ENCODE measurements at places on chromosomes 16 and 17.

DNA sequence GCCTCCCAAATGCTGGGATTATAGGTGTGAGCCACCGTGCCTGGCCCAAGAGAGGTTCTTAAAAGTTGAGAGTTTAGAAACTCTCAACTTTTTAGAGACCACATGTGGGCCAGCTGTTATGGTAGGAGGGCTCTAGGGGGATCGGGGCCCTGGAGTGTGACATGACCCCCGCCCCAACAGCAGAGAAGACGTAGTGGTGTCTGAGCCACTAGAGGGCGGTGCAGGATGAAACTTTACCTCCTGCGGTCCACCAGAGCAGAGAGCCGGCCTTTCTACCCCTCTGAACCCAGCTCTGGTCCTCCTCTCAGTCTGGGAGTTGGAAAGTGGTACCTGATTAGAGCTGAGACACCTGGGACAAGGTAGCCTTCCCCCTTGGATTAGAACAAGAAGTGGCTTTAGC lies 7.4 kb downstream of the CDK5RAP3 start:
- DNase-seq: peak; percentile 23

GRCh38 chr17:17492085-17492484 lies 4.1 kb downstream of the RASD1 start:
- DNase-seq: no peak

DNA sequence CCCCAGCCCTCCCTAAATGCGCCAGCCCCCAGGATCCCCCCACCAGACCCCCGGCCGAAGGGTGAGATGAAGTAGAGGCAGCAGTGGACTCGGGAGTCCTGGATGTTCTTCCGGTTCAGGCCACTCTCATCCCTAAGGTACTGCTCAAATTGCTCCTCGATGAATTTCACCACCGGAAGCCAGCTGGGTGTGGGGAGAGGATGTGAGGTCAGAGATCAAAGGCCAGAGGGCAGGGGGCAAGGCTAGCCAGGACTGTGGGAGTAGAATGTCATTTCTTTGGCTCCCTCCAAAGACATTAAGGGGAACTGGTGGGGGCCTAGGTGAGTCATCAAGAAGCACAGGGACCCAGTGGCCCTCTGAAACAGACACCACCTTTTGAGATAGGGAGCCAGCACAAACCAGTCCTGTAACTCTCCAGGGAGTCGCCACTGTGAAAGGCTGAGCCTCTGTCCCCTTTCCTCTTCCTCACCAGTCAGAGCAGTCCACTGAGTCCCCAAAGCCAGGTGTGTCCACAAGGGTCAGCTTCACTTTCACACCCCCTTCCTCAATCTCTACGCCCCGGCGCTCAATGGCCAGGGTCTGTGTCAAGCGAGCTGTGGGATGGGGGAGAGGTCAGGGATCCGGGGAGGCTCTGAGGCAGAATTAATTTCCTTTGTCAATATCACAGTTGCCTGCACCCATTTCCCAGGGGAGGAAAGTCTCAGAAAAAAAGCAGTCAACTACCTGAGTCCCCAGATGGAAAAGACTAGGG lies 895 bp downstream of the SEPTIN1 start:
- DNase-seq: no peak

DNA sequence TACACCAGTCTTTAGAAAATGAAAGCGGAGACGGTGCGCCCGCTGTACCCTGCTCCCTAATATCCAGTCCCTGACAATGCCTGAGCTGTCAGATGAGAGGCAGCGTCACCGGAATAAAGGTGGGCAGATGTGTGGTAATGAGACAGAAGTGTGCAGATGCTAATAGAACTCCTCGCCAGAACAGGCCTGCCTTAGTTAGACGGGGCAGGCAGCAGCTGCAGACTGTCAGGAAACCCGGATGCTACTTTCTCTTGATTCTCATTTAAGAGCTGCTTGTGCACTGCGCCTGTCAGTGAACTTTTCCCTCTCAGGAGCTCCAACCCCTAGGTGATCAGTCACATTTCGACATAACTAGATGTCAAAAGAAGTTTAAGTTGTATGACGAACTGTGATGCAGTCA lies 221.8 kb upstream of the IRX3 start:
- DNase-seq: no peak

GRCh38 chr17:79630821-79631639 lies 20.2 kb upstream of the RBFOX3 start:
- no peak for DNase-seq

DNA sequence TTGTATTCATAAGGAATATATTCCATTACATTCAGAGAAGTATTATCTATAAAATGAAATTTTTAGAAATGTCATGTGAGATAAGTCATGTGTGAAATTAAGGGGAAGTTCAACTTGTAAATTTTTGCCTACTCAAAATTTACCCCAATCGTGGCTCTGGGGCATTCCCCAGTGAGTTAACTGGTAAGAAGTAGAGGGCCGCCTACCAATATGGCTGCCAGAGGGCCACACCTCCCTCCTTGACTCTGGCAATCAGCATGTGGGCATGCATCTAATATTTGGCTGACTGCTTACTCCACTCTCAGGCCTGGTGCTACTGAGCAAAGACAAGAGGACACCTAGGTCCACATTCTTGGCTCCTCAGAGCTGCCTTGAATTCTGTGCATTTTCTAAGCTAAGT lies 39.7 kb upstream of the CNTNAP4 start:
- no peak for DNase-seq

- DNase-seq: no peak
Observed at GRCh38 chr17:67239597-67239996, 5.4 kb downstream of the HELZ start.

- no peak for DNase-seq
Observed at GRCh38 chr17:61223725-61224124, 175.9 kb upstream of the TBX2 start.

DNA sequence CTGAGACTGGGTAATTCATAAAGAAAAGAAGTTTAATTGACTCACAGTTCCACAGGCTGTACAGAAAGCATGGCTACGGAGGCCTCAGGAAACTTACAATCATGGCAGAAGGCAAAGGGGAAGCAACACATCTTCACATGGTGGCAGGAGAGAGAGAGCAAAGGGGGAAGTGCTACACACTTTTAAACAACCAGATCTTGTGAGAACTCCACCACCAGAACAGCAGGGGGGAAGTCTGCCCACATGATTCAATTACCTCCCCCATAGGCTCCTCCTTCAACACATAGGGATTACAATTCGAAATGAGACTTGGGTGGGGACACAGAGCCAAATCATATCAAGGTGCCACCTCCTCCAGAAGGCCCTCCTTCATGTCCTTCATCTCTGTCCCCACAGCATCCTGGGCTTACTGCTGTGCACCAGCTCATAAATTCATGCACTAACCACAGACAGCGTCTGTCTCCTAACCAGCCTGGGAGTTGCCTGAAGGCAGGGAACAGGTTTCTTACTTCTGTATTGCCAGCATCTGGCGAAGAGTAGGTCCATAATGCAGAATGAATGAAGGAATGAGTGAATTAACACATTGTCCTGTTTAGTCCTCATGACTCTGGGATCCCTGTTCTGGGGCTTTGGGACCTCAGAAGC lies 74.4 kb downstream of the WSB1 start:
- DNase-seq: no peak

- no peak for DNase-seq
Observed at GRCh38 chr17:50565402-50566350, 5.2 kb downstream of the CACNA1G start.

DNA sequence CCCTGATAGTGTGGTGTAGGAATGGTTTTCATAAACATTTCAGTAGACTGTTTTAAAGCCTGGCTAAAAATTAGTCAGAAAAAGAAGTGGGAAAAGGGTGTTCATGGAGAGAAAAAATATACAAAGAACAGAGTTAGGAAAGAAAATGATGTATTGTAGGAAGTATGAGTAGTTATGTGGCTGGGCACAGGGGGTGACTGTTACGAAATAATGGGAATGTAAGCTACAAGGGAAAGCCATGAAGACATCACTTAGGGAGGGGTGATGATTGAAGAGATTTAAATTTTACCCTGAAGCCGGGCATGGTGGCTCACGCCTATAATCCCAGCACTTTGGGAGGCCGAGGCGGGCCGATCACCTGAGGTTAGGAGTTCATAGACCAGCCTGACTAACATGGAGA lies 55.3 kb downstream of the NUP88 start:
- DNase-seq: no peak

- DNase-seq: no peak
Observed at GRCh38 chr17:38671939-38672720, 2.6 kb downstream of the EPOP start.
